ENCODE measurements at places on chromosomes 11 and 22.

GRCh38 chr11:19929147-19929546 lies 216.5 kb downstream of the NAV2 start:
- DNase-seq, result peak; percentile 84

DNA sequence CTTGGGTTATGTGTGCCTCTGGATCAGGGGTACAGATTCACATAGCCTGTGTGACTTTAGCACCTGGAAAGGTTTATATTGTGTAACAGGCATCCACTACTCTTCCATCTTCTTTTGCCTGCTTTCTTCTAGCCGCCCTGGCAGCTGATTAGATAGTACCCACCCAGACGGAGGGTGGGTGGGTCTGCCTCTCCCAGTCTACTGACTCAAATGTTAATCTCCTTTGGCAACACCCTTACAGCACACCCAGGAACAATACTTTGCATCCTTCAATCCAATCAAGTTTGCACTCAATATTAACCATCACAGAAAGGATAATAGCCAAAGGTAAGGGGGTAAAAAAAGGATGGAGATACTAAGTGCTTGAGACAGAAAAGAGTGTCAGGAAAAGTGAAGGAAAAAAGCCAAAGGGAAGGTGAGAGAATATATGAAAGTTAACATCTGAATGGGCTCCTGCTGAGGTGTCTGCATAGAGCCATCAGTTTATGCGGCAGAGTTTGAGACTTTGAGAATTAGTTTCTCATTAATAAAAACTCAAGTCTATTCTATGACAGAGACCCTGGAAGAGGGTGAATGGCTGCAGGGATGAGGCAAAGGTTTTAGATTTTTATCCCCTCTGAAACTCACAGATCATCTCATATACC lies 2.6 kb upstream of the OR51B6 start:
- no peak for DNase-seq

DNA sequence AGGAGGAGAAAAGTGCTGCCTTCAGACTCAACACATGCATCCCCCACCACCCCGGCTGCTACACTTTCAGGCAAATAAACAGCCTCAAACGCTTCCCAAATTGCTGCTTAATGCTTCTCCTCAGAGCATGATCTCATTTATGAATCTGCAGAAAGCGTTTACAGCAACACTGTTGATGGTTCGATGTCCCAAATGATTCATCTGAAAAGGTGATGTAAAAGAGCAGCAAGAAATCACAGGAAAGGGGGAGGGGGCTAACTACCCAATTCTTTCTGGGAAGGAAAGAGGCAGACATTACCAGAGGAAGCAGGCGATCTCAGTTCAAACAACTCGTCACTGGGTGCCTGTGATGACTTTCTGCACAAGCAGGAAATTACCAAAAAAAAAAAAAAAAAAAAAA lies 119.6 kb downstream of the TENM4 start:
- peak; percentile 83 for DNase-seq

- no peak for DNase-seq
Measured at GRCh38 chr22:30675436-30675835, 7.8 kb upstream of the DUSP18 start.

GRCh38 chr11:63614136-63614671 lies at the start of gene PLAAT3:
Gene PLAAT3, minus strand, starts transcription at chr11:63614433. Its CDS starts 419 bp downstream, at chr11:63614014.
- peak; percentile 11 for DNase-seq

DNA sequence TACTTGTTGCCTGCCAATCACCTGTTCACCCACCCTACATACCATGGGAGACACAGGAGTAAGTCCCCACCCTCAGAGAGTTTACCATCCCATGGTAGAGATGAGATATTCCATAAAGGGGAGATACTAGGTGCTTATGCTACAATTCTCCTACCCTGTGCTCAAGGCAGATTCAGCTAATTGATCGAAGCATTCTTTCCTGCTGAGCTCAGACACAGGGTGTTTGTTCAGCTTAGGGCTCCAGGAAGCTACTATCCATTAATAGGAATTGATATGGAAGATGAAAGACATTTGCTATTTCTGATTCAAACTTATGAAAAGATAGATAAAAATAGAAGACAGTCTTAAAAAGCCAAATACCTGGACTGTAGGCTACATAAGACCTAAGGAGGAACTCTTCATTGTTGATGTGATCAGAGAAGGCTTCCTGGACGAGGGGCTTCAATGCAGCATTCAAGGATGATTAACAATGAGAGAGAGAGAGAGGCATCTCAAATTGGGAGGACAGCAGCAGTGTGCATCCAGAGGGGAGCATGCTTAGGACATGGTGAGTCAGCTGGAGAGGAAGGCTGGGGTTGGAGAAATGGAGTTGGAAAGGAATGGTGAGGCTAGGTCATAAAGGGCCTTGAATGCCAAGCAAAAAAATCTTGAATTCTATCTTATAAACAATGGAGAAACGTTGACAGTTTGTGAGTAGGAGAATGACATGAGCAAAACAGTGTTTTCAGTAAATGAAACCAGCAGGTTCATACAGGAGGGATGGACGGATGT lies 15.0 kb downstream of the SYT13 start:
- DNase-seq, result no peak

- DNase-seq, result no peak
Measured at GRCh38 chr11:1523779-1524178, 37.2 kb upstream of the MOB2 start.

- no peak for DNase-seq
Measured at GRCh38 chr11:8573777-8574176, 20.3 kb downstream of the STK33 start.

- no peak for DNase-seq
Measured at GRCh38 chr22:40463017-40463631, 92.7 kb downstream of the SGSM3 start.

DNA sequence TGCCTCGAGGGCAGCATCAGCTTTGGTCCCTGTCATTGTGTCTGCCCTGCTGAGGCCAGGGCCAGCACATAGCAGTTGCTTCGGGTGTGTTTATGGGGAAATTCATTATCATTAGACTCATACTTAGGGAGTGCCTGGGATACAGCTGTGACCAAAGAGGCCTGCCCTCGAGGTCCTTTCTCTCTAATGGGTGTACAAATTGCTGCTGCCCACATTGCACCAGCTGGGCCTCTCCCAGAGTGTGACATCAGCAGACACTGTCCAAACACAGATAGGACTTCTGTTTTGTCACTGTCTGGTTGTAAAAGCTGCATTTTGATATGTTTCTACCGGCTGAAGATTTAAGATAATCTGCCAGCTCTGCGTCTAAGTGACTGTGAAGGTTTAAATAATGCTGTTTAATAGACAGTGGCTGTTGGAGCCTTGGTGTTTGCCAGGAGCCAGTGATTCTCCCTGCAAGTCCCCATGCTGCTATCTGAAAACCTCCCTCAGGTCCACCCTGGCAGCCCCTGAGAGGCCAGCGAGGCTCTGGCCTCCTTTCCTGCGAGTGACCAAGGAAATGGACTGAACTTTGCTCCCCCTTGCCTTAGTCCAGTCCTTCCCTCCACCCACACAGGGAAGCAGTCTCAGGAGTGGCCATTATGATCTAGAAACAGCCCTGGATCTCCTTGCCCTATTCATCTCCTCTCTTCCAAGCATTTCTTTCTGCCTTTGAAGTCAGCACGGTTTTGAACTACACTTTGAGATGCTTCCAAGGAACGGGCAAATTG lies 505.2 kb downstream of the TBC1D22A start:
- DNase-seq, result no peak
